ENCODE measurements at places on chromosomes 3 and 15.

GRCh38 chr15:66129586-66129985 lies 124.0 kb downstream of the MEGF11 start:
- DNase-seq, result no peak

- DNase-seq, result no peak
Observed at GRCh38 chr15:38920966-38921365, 356.4 kb upstream of the RASGRP1 start.

DNA sequence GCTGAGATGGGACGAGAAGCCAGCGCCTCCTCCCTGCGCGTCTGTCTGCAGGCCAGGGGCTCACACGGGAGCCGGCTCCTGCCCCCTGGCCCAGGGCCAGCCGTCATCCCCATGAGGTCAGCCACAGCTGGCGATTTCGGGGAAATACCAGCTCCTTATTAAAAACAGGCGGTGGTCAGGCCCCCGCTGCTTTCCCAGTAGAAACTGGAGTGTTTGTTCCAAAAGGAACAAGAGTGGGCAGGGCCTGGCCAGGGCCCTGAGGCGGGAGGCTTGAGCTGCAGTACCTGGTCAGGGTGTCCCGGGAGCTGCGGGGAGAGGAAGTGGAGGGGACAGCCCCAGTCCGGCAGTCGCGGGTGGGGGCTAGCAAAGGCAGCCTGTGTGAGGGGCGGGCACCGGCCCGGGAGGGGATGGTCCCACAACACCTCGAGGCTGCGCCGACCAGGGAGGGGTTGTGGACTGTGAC lies 17.8 kb downstream of the MYL3 start:
- no peak for DNase-seq

DNA sequence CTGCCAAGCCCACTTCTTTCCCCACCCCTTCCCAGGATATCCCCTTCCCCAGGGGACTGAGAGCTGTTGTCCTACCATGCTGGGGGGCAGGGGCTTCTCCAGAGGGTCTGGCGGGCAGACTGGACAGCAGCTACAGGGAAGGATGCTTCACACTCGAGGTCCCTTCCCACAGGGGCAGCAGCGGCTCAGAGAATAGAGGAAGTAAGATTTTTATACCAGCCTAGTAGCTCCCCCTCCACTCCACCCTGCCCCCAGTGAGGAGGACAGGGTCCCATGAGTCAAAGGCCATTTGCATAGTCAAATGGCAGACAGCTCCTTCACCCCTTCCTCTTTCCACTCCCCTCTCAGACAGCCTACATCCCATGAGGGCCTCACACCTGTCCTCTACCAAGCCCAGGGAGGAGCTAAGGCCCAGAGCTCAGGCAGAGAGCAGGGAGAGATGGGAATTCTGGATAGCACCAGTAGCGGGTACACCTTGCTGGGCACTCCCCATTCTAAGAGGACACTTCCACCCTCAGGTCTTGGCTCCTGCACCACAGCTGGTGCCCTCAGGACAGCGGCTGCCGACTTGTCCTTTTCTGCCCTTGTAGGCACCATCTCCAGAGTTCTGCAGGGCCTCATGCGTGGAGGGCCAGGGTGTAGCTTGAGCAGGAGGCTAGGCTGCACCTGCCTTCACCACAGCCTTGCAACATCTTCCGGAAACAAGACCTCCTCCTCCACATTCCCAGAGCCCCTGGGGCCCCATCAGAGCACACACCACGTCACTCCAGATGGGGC lies at the start of gene TLR9:
Gene TLR9 (minus strand): TSS at position 194 of the 777 bp plus-strand sequence. CDS start 116 bp downstream, at position 78.
- DNase-seq, result no peak

GRCh38 chr3:151548195-151548594 lies 87.3 kb upstream of the IGSF10 start:
- DNase-seq, result no peak

DNA sequence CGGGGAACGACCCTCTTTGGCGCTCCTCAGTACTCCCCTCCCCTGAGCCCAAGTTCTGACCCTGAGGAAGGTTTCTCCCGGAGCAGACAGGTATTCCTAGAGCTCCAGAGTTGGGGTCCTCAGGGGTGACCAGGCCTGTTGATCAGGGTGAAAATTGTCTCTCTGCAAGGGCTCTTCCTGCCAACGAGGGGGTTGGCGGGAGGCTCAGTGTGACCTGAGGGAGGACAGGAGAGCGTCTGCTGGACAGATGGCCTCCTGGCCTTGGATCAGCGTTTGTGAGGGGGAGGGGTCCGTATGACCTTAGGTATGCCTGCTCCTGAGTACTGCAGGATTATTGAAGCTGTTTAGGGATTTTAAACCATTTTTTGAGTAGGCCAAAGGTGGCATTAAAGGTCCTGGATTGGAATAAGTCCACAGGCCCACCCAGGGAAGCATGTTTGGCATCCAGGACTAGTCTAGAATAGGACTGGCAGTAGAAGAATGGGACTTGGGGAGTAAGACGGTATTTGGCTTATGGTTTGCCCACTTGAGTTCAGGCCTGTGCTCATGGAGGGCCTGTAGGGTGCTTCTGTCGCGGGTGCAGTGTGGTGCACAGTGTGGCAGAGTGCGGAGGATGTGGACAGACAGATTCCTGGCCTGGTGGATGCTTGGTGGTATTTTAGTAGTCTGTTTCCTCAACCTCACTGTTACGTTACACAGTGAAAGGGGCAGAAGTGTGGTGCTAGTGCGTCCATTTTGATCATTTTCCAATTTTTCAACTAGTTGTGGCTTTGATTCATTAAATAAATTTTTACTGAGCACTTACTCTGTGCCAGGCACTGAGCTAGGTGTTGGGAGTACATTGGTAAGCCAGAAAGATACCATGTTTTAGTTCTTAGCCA lies 959 bp downstream of the ZNF592 start:
- no peak for DNase-seq

- no peak for DNase-seq
Observed at GRCh38 chr3:100811779-100812507, 102.6 kb downstream of the TFG start.

- DNase-seq, result no peak
Observed at GRCh38 chr3:30548600-30548999, 57.8 kb upstream of the TGFBR2 start.

GRCh38 chr15:89621547-89621946 lies 33.7 kb downstream of the KIF7 start:
- no peak for DNase-seq

DNA sequence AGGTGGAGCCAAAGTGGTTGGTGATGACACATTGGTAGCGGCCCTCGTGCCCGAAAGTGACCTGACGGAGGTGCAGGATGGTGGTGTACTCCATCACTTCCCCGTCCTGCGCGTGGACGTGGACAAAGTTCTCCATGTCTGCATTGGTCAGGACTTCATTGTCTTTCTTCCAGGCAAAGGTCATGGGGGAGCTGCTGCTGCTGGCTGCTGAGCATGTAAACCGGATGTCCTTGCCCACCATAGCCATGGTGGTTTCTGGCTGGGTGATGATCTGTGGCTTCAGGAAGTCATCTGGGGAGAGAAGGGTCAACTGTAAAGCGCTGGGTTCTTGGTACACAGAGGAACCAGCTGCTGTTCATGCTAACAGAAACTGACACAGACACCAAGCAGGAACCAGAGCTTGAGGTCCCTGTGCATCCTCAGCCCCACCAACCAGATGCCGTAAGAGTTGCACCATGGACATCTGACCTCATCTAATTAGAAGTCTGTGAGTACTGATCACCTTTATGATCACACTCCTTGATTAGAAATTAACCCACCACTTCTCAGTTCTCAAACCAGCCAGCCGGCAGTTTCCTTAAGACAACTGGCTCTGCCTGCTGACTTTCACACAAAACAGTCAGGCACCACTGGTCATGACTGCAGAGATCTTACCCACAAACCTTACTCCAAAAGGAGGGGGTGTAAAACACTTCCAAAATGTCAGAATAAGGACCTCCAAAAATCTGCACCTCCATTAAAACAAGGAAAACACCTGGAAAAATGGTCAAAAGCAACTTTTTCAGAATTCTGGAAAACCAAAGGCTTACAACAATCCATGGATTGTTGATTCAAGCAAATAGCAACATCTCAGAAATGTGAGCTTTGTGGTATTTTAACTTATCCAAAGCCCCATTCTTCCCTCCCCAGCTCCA lies 114.6 kb downstream of the LRIG1 start:
- DNase-seq, result no peak

DNA sequence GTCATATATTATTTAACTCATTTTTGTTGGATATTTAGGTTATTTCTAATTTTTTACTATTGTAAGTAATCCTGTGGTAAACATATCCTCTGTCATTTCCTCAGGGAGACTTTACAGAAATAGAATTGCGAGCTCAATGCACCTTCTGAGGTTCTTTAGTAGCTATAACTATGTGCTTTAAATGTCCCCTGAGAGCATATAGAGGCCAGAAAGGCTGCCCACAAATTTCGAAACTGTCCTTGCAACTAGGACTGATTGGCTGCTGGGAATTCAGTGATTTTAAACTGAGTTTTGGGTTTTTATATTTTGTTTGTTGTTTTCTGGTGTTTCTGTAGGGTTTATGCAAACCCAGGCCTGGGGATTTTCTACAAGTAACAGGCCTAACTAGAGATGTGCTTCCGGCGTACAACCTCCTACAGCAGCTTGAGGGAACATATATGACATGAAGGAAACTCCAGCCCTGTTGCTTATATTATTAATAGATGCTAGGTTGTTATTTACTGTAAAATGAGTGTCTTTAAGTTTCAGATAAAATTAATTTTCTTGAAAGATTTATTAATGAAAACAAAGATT lies 29.1 kb upstream of the P4HTM start:
- no peak for DNase-seq

DNA sequence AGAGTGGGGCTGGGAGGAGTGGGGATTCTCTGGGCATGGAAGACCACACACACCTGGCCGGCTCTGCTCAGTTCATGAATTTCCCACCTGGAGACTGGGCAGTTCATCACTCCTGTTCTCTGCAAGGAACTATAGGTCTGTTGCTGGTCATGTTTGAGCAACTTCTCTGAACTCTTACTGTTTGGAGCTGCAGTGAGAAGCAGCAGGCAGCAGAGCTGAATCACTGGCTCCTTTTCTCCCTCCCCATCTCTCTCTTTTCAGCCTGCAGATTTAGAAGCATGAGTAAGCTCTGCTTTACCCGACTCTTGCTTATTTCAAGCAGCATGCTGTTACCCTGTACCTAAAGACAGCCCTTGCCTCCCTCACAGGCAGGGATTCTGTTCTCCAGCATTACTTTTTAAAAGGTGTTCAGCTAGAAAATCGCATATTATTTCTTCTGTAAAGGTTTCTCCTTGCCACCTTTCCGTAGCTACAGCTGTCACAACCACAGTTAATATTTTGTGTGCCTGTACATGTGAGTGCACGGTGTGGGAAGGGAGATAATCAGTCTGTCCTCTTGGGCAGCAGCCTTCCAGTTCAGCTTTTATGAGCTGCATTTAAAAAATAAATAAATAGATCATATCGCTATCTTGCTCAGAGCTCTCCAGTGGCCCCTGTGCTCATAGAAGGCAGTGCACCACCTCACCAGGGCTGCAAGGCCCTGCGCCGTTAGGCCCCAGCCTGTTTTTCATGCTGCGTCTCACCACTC lies 131.6 kb downstream of the CHCHD6 start:
- no peak for DNase-seq

GRCh38 chr3:117893001-117893400 lies 1141.6 kb downstream of the IGSF11 start:
- no peak for DNase-seq

GRCh38 chr3:115590873-115591272 lies 32.4 kb upstream of the GAP43 start:
- DNase-seq, result no peak

DNA sequence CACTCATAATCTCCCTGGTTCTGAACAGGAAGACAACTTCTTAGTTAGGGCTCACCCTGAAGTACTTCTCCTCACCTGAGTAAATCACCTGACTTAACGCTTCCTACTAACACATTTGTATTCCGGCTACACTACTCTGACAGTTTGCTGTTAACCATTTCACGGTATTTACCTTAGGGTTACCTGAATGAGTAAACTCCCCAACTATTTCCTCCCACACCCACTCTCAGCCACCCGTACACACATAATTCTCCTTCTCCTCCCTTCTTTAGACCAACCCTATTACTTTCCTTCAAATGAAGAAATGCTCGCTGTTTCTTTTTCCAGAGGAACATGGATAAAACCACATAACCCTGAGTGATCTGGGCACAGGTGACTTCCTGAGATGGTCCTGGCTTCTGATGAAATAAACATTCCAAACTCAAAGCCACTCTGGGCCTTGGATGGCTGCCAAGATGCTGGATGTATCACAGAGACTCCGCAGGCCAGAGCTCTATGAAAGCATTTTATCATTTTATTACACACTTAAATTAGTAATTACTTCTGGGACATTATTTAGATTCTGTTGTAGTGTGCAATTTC lies 183.6 kb upstream of the ATP11B start:
- DNase-seq, result no peak

DNA sequence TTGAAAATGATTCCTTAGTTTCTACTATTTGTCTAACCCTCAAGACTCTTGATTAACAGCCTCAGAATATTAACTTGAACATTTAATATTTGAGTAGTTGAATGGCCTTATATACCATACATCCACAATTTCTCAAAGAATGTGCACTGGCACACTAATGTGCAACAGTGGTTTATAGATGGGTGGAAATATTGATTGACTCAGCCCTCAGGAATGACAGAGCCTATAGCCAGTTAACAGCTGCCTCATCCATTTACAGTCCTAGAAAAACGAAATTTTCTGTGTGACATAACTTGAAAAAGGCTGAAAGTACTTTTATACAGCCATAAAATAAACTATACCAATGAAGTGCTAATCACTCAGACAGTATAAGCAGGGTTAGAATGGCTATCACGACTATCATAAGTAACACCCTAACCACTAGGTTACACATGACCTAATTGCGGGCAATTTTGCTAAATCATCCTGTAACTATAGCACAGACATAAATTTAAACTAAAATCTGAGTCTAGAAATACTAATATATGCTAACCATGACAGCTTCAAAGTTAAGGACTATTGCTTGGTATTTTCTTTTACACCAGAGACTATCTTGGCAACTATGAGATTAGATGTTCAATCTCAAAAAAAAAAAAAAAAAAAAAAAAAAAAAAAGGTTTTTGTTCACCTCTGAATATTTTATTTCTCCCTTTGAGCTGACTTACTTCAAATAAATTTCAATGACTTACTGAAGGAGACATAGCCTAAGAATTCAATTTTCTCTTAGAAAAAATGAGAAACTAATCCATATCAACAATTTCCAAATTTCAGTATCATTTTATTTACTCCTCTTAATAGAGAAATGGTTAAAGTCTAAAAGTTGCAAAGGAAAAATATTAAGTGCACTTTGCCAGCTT lies 9.3 kb downstream of the SECISBP2L start:
- no peak for DNase-seq

DNA sequence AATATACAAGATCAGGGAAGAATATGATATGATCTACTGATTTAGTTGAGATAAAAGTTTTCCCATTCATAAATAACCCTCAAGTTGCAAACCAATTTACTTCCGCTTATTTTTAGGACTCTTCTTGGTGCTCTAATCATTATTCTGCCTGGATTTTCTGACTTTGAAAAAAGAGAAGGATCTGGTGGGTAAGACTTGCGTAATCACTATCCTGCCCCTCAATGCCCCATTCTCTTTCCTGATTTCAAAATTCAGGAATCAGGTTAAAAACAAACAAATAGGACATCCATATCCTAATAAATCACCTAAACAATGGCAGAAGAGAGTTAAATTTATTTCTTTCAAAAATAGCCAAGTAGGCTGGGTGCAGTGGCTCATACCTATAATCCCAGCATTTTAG lies 127.5 kb downstream of the CLASP2 start:
- DNase-seq, result no peak

GRCh38 chr3:42763021-42763420 lies 10.0 kb downstream of the CCDC13 start:
- DNase-seq, result no peak
